Naive thymus-derived CD4-positive, alpha-beta T cell (primary cell): ENCODE measurements at places on chromosomes 12 and 14. TPM values are rescaled to one million over a fixed set of nuclear protein-coding genes. Genes with fewer than 3 reads are reported as not detected.

- DNase-seq, result no peak
These were observed 9.2 kb upstream of the NOS1 start for GRCh38 chr12:117370588-117370987.

DNA sequence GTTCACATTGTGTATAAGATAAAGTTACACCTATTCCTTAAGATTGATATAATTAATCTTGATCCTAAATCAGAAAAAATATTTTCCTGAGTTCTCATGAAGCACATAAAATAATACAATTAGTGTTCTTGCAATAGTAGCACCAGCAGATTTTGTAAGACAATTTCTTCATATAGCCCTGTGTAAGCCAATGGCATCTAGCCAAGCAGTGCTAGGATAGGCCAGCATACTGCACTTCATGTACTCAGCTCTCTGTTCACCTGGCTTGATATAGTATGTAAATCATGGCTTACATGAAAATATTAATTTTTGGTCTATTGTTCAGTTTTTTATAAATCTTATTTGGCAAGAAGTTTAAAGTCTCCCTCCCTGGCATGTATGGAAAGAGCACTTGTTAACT, 1.9 kb downstream of the KLRF2 start:
- DNase-seq, result no peak

- no peak for DNase-seq
These were observed 22.1 kb downstream of the FAIM2 start for GRCh38 chr12:49881415-49882247.

GRCh38 chr14:65877624-65878023, 465.1 kb downstream of the FUT8 start:
- DNase-seq, result no peak

- DNase-seq, result no peak
These were observed 89.4 kb downstream of the UNC79 start for GRCh38 chr14:93520053-93520607.

DNA sequence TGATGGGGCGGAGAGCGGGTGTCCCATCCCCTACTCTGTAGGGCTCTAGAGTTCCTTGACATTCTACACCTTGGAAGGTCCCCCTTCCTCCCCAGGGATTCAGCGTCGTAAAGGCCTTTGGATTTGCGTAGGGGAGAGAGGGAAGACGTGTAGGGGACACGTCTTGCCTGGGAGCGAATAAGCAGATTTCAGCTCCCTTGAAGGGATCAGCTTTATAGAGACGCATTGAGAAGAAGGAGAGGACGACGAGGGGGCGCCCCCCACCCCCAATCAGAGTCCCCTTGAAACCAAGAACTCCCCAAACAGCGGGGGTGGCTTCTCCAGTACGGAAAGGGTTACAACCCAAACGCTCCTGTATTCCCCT, 324 bp downstream of the CALCOCO1 start:
- DNase-seq, result no peak

- no peak for DNase-seq
These were observed 125.9 kb downstream of the CALM1 start for GRCh38 chr14:90522571-90523191.

DNA sequence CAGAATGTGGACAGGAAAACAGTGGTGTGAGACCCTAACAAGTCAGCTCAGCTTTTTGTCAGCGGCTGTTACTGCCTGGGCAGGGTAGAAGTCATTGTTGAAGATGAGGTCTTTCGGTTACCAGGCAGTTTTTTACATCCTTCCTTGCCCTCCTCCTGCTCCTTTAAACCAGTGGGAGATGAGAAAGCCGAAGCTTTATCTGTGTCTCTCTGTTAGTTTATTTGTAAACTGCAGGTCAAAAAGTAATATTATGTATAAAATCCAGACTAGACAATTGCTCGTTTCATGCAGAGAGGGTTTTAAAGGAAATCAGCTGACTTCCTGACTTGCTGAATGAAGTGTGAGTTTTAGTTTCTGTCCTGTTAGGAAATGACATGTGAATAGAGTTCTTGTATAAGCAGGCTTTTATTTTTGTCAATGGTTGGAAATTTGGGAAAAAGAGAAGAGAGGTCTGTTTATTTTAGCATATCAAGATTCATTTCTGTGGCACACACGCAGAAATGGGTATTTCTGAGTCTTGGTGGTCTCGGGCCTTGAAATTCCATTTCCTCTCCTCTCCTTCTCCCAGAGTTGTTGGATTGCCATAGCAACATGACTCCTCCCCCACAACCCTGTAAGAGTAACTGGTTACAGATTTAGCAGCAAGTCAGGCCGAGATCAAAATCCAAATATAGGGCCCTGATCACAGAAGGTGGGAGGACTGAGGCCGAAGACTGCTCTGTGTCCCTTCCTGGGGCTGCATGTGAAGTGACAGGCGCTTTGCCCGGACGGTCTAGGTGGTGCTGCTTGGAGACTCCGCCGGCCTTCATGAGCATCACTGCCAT, 60.8 kb downstream of the SAMD4A start:
- DNase-seq, result peak; percentile 49

- no peak for DNase-seq
These were observed 2.1 kb downstream of the VASH1 start for GRCh38 chr14:76763096-76764041.

- DNase-seq, result no peak
These were observed 70.0 kb downstream of the SLC38A6 start for GRCh38 chr14:61051051-61051450.

- no peak for DNase-seq
These were observed 146.6 kb downstream of the DPY19L2 start for GRCh38 chr12:63521706-63522105.

DNA sequence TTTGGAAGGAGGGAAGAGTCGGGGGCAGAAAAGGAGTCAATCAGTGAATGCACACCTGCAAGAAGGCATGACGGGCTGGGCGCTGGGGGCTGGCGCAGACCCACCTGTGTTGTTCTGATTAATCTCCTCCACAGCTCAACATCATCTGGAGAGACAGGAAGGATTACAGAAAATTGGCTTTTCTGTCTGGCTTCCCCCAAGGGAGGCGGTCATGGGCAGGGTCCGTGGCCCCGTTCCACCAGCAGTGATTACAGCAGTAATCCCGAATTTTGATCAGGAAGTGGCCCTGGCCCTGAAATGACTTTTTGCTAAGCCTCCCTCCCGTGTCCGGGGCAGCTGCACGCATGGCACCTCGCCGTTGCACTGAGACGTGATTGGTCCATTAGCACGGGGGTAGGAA, 24.4 kb upstream of the GALNT9 start:
- no peak for DNase-seq

DNA sequence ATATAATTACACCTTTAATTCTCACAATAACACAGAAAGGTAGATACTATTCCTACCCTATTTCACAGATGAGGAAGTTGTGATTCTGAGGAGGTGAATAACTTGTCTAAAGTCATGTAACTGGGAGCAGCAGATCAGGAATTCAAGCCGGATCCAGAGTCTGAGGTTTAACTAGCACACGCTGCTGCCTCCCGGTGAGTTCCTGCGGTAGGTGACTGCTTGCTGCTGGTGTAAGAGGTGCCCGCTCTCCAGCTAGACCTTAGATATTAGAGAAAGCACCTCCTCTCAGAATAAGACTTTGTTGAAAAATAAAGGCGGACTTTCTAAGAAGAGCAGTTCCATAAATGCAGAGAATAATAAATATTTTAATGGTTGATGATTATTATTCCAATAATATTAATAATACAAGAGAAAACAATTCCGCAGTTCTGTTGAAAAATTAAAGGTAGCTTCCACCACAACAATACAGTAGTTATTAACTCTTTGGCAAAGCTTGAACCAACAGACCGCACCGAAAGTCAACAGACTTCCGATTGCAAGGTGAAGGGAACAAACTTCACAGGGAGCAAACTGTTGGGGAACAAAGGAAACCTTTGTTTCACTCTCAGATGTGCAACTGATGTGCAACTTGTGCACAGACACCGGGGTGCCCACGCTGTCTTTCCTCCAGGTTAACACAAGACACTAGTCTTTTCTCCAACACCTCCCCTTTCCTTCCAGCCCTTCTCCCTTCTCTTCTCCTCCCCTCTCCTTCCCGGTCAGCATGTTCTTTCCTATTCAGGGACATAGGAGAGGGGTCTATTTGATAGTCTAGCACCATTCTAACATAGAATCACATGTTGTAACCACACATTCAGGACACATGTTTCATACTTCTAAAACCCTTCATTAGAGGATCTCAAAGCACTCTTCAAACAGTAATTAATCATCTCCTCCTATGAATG, 73.2 kb upstream of the EGLN3 start:
- no peak for DNase-seq

DNA sequence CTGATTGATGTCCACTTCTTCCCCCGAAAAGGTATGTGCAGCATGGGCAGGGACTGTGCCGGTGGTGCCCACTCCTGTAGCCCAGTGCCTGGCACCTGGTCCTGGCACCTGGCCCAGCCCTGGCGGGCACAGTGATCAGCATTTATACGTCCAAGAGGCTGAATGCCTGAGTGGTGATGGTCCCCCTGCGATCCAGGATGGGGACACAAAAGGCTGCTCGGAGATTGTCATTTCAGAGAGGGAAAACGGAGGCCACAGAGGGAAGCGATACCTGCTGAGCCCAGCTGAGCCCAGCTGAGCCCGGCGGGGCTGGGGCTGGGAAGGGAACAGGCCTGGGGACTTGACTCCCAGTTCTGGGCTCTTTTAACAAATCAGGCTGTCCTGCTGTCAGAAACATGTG, 55.8 kb downstream of the PRIMA1 start:
- DNase-seq, result no peak

- DNase-seq, result no peak
These were observed 45.8 kb downstream of the ETNK1 start for GRCh38 chr12:22670762-22671161.

DNA sequence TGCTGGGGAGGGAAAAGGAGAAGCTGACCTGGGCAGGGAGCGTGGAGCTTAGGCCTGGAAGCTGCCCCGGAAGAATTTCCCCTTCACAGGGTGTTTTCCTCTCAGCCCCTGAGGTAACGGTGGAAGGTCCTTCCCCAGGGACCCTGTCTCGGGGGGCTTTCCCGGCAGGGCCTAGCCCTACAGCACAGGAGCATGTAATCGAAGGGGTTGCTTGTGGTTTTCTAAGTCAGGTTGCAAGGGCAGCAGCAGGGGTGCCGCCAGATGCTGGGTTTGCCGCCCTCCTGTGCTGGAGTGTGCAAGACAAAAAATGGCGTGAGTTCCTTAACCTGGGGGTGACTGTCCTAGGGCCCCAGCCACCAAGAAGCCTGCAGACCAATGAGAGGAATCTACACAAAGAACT, 1.6 kb upstream of the KRT74 start:
- no peak for DNase-seq

- DNase-seq, result no peak
These were observed 9.1 kb downstream of the NFATC4 start for GRCh38 chr14:24377126-24377525.

GRCh38 chr12:132413931-132414588, 75.9 kb upstream of the FBRSL1 start:
- DNase-seq, result no peak

DNA sequence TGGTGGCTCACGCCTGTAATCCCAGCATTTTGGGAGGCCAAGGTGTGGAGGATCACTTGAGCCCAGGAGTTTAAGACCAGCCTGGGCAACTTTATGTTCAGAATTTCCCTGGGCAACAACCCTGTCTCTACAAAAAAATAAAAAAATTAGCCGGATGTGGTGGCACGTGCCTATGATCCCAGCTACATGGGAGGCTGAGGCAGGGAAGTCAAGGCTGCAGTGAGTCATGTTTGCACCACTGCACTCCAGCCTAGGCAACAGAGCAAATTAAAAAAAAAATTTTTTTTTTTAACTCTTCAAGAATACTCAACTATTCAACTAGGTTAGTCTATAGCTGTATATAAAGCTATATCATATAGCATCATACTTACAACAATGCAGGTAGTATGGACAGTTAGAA, 113.0 kb downstream of the RALGAPA1 start:
- DNase-seq, result no peak

DNA sequence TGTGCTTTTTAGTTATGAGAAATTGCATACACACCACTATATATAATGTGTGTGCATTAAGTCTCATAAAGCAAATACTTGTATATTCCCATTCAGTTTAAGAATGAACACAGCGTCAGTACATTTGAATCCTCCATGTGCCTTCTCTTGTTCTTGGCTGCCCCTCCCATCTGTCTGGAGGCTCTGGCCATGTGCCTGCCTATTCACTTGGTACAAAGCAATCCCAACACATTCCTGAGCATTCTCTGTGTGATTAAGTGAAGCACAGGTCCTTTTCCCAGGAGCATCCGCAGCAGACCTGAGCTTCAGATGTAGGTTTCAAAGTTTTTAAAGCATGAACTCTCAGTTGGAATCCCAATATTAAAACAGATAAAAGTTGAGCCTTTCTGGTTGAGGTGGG, 58.7 kb downstream of the POLR3B start:
- no peak for DNase-seq

- no peak for DNase-seq
These were observed 58.7 kb upstream of the CCND2 start for GRCh38 chr12:4214877-4215228.

DNA sequence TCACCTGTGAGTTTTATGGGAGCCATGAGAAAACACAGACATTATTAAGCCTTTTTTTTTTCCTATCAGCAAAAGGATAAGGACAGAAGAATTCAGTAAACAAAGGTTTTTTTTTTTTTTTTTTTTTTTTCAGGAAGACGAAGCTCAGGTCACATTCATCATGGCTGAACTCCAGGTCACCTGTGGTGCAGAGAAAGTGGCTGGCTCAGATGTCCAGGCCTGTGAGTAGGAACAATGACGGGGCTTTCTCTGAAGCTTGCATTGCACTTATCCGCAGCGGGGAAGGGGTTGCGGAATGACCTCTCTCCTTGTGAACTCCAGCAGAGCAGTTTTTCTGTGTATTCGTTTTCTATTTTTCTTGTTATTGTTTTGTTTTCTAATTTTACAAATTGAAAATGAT, 759.6 kb upstream of the TMEM132C start:
- DNase-seq, result no peak

- DNase-seq, result no peak
These were observed 2.5 kb downstream of the KDM5A start for GRCh38 chr12:386651-387050.

DNA sequence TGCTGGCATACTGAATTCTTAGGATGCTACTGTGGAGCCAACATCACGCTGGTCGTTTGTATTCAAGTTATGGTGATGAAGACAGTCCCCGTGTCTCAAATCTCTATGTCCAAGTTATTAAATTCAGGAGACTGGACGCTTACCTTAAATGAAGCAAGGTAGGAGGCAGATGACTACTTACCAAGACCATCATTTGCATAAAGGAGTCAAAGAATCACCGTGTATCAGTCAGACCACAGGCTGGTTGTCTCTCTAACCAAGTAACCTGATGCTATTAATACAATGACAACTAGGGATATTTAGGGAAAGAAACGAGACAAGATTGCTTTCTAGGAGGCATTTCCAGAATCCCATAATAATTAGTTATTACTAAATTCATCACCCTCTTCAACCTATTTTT, 78.1 kb upstream of the FRMD6 start:
- DNase-seq, result no peak

MPHOSPH9 gene
- 59.8 TPM for polyA plus RNA-seq

AQP5 gene
- polyA plus RNA-seq, result not detected

EIF2S3B gene
- 0.27 TPM for polyA plus RNA-seq

STYK1 gene
- not detected for polyA plus RNA-seq

MMAB gene
- 26.6 TPM for polyA plus RNA-seq

MGP gene
- polyA plus RNA-seq, result 0.48 TPM

MIPOL1 gene
- polyA plus RNA-seq, result not detected

MAPK1IP1L gene
- 63.1 TPM for polyA plus RNA-seq

POTEM gene
- not detected for polyA plus RNA-seq

CAPZA3 gene
- not detected for polyA plus RNA-seq

ACADS gene
- polyA plus RNA-seq, result 18.4 TPM

KRT8 gene
- polyA plus RNA-seq, result 0.09 TPM

KITLG gene
- not detected for polyA plus RNA-seq

BLTP3B gene
- 12.7 TPM for polyA plus RNA-seq

CCDC88C gene
- 23.6 TPM for polyA plus RNA-seq
